Activated gamma-delta T cell treated with Interleukin-2 at 50 U/mL for 16 hours (primary cell): ENCODE measurements at places on chromosomes 4 and X.

- no peak for DNase-seq
These were observed 175.6 kb downstream of the FBXO8 start for GRCh38 chr4:174107746-174108354.

GRCh38 chr4:23332313-23332712 is 557.5 kb downstream of the PPARGC1A start:
- DNase-seq, result no peak

GRCh38 chrX:71909956-71910355 is 689 bp upstream of the NHSL2 start:
- no peak for DNase-seq

DNA sequence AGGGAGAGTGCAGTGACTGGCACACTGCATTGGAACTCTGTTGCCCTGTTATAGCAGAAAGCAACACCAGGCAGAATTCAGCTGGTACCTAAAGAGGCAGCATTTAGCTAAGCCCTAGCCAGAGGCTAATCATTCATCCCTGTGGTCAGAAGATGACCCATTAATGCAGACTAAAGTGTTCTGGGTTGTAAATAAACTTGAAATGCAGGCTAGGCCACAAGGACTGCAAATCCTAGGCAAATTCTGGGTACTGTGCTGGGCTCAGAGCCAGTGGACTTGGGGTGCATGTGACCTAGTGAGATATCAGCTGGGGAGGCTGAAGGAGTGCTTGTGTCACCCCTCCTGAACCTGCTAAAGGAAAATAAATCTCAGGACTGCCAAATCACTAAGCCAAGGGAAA is 91.2 kb downstream of the LPAR4 start:
- DNase-seq, result no peak

DNA sequence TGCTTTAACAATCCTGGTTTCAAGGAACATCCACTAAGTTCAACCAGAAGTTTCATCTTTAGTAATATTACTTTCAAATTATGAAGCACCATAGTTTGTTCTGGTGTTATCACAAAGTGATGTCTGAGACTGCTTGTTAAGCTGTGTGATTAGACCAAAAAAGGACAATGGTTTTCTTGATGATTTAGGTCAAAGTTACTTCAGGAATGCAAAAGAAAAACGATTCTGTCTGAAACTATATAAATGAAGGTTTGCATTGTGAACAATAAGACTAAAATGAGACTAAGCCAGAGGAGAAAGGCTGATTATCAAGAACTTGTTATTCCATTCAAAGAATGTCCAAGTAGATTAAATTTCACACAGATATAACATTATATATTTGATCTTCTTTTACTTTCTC is 122.4 kb upstream of the ETNPPL start:
- no peak for DNase-seq

DNA sequence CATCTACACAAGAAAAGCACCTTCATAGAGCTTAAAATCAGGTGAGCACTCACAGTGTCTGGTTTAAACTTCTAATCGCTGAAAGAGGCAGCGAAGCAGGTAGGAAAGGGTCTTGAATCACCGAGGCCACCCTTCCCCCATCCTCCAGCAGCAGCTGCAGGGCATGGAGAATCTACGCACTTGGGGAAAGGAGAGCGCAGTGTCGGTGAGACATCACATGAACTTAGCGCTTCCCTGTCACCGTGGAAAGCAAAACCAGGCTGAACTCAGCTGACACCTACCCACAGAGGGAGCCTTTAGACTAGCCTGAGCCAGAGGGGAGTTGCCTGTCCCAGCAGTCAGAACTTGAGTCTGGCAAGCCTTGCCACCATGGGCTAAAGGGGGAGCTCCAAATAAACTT is 197.2 kb upstream of the ZFP42 start:
- DNase-seq, result no peak

GRCh38 chr4:127410644-127411043 is 222.1 kb upstream of the INTU start:
- DNase-seq, result no peak

DNA sequence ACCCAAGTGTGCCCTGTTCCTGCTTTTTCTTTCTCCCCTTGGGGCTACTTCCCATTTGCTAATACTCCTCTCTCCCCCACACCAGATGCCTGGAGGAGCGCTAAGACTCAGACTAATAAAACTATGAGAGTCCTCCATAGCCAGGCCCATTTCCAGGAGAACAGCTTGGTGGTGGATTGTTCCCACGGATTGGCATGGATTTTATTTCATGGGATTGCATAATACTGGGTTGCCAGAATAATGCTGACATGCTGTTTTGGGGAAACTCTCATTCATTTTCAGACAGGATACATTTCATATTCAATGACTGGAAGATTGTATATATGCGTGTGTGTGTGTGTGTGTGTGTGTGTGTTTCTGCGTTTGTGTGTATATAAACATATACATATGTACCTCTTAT is 447.5 kb upstream of the PITX2 start:
- DNase-seq, result no peak

GRCh38 chr4:13452927-13453579 is 31.1 kb downstream of the RAB28 start:
- DNase-seq, result no peak

DNA sequence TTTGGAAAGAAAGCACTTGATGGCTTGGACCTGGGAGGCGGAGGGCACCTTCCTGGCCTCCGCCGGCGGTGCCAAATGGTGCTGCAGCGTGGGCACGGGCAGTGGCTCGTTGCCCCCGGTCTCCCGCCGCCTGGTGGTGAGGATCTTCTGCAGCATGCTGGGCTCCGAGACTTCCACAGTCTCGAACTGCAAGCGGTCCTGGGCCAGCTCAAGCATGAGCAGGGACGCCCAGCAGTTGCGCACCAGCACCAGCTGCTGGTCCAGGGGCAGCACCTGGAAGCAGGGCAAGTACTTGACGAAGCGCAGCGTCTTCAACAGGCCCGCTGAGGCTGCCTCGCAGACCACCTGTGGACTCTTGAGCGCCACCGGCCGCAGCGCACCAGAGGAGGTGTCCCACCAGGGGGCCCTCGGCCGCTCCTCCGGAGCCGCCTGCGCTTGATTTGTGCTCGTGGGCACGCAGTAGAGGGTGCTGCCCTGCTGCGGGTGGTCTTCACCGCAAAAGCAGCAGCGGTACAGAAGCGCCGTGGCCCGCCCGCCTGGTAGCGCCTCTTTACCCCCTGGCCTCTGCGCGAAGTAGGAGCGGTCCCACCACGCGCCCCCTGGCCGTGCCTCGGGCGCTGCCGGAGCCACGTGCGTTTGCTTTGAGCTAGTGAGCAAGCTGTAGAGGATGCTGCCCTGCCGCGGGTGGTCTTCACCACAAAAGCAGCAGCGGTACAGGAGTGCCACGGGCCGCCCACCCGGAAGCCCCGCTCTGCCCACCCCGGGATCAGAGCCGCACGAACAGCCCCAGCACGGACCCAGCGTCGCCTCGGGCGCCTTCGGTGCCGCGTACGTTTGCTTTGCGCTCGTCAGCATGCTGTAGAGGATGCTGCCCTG is 689 bp downstream of the NR0B1 start:
- DNase-seq, result no peak

DNA sequence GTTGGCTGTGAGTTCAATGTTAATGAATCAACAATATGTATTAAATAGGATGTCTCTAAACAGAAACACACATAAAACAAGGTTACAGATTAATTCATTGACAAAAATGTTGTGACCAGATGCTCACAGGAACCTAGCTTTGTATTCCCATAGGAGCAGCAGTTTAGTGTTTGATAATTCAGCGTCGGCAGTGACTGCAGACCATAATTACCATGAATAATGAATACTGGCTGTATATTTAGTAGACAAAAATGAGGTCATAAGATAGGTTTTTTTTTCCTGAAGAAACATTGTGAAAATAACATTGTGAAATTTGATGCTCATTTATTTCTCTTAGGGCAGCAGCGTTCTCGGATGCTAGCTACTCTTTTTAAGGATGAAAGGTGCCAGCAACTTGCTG is 27.8 kb downstream of the COPS4 start:
- no peak for DNase-seq

GRCh38 chrX:112081781-112082652 is 559 bp downstream of the TRPC5 start:
- DNase-seq, result no peak

- no peak for DNase-seq
These were observed 107.6 kb downstream of the DCHS2 start for GRCh38 chr4:154384012-154384411.

DNA sequence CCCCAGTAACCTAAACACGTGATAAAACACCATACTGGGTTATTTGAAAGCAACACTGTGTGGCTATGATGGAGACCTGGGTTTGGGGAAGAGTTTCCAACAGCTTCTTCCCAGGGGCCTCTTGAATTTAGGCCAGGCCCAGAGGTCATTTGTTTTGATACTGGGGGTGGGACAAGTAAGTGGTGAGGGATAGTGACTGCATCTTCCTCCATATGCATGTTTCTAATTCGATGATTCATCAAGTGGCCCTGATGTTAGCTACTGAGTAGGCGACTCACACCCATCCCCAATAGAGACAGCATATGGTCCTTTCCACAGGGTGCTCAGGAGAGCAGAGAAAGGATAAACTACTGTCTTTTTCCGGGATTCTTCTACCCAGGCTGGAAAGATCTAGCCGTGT is 2.7 kb downstream of the NDP start:
- DNase-seq, result no peak

GRCh38 chr4:37023504-37023903 is 221.0 kb upstream of the NWD2 start:
- DNase-seq, result no peak

DNA sequence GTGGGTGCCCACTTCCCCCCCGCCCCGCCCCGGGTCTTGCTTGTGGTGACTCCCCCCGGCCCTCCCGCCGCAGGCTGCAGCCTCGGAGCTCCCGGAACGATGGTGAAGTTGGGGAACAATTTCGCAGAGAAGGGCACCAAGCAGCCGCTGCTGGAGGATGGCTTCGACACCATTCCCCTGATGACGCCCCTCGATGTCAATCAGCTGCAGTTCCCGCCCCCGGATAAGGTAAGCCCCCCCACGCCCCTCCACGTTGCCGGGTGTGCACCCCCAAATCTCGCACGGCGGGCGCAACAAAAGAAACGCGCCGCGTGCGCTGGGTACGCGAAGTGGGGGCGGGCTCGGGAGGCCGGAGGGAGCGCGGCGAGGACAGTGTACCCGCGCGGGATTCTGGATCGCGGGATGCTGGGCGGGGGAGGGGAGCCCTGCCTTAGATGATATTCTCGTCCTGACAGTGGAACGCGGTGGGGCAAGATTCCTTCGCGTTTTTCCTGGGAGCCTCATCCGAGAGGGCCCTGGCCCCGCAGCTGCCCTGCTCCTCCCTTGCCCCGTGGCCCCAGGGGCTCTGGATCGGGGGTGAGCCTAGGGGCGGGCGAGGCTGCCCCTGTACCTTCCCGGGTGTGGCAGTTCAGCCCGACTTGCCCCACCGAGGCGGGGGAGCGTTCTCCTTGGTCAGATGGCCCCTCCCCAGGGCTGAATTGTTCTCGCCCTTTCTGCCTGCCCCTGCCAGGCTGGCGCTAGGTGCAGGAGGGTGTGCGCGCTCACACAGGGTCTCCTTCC is 819 bp downstream of the NSG1 start:
- peak; percentile 19 for DNase-seq

- no peak for DNase-seq
These were observed 492.5 kb upstream of the INTU start for GRCh38 chr4:127140306-127140705.

DNA sequence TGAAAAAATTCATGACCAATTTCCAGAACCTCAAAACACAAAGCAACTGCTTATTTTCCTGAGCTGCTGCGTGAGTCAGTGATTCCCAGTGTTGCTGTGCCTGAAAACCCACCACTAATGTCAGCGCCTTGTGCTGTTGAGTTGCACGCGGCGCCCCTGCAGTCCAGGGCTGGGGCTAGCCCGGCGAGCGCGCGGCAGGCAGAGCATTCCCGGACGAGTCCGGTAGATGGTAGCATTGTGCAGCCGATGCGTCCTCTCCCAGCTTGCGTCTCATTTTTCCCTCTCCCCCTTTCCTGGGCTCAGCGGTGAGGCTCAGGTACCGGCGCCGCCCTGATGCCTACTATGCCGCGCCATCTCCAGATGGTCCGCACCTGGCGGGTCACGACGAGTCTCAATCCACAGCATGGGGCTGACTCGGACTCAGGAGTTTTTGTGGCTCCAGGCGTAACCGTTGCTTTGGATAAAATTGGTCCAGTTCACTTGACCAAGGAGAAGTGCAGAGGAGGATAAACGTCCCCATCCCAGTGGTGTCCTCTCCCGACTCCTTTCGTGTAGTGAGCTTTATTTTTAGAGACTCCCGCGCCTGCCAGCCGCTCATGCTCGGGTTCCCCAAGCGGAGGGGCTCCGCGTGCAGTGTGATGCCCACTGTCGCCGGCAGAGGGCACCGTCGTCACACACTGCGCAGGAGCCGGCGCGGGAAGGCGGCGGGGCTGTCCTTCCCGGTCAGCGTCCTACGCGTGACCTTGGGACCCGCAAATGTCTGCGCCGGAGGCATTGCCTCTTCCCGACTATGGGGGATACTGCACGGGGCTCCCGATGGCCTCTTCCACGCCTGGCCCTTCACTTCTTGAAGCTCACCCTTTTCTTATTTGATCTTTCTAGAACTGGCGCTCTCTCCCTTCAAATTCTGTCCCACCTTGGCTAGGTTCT is 53.6 kb upstream of the IGFBP7 start:
- DNase-seq, result peak; percentile 63

DNA sequence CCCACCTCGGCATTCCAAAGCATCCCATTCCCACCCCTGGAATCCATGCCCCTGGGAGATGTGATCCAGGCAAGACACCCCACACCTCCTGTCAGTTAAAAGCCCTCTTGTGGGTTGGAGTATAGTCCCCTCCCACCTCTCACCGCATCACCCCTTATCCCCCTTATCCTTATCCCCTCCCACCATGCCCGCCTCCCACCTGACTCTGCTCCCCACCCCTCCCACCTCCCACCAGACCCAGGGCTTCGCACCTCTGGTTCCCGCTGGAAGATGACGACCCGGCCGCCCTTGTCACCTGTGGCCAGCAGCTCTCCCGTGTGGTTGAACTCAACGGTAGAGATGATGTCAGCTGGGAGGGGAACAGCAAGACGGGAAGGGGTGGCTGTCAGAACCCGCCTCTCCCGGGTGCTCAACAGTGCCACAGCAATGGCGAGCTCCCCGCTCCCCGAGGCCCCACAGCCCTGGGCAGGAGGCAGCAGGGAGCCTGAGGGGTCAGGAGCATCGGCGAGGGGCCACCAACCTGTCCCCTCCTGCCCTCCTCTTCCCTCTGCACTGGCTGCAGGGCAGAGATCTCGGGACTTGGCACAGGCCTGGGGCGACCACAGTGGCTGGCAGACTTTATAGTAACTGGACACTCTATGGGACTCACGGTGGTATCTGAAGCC is 91.5 kb downstream of the PPP2R2C start:
- no peak for DNase-seq

DNA sequence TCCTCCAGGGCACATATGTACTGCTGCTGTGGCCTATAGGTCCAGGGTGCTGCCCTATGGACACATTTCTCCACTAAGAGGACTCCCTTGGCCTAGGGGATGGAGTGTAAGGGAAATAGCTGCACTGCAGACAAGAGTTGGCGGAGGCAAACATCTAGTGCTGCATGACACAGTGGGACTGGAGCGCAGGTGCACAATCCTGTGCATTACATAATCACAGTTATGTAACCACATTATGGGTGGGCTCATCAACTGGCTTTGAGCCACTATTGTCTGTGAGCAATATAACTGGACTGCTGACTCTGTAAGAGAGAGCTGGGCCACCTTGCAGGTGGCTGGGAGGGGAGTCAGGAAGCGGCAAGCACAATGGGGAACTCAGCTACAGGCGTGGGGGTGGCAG is 3.2 kb upstream of the TIGD2 start:
- DNase-seq, result no peak

GRCh38 chrX:1609762-1610161 is 5.1 kb upstream of the ASMT start:
- no peak for DNase-seq

GRCh38 chr4:17103231-17103630 is 204.8 kb upstream of the LDB2 start:
- DNase-seq, result no peak

GRCh38 chrX:71095981-71096759 is 519 bp downstream of the FOXO4 start:
- peak; percentile 59 for DNase-seq
